Natural killer cell treated with Interleukin-12 subunit alpha and Interleukin-12 subunit beta and Interleukin-15 and Interleukin-18, amount 100 ng/mL, for 72 hours (primary cell): ENCODE measurements at places on chromosomes 1 and 21. TPM values are rescaled to one million over a fixed set of nuclear protein-coding genes. Genes with fewer than 3 reads are reported as not detected.

DNA sequence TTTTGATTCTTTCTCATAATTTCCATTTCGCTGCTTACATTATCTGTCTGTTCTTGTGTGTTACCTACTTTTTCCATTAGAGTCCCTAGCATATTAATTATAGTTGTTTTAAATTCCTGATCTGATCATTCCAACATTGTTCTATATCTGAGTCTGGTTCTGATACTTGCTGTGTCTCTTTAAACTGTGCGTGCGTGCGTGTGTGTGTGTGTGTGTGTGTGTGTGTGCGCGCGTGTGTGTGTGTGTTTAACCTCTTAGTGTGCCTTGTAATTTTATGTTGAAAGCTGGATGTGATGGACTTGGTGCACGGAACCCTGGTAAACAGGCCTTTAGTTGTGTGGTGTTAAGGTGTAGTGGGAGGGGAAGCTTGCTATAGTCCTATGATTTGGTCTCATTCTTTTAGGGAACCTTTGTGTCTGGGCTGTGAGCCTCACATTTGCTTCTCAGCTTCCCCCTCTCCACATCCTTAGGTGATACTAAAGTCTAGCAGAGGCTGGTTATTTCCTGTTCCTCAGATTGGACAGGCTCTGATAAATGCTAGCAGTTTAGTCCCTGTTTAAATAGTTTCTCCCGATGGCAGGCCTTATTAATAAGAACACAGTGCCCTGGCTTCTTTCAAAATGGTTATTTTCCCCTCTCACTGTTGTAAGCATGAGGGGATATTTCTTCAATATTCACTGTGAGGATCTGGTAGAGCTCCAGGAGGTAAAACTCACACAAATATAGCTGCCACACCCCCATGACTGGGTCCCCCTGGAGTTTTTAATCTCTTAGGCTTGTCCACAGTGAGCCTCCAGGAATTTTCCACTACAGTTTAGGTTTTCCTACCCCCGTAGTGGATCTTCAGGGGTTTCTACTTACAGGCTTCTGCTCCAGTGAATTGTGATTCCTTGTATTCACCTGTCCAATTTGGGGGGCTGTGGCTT is 118.3 kb downstream of the GALNT2 start:
- no peak for DNase-seq

- DNase-seq = no peak
These were observed 7.8 kb upstream of the CDK18 start for GRCh38 chr1:205496661-205497060.

DNA sequence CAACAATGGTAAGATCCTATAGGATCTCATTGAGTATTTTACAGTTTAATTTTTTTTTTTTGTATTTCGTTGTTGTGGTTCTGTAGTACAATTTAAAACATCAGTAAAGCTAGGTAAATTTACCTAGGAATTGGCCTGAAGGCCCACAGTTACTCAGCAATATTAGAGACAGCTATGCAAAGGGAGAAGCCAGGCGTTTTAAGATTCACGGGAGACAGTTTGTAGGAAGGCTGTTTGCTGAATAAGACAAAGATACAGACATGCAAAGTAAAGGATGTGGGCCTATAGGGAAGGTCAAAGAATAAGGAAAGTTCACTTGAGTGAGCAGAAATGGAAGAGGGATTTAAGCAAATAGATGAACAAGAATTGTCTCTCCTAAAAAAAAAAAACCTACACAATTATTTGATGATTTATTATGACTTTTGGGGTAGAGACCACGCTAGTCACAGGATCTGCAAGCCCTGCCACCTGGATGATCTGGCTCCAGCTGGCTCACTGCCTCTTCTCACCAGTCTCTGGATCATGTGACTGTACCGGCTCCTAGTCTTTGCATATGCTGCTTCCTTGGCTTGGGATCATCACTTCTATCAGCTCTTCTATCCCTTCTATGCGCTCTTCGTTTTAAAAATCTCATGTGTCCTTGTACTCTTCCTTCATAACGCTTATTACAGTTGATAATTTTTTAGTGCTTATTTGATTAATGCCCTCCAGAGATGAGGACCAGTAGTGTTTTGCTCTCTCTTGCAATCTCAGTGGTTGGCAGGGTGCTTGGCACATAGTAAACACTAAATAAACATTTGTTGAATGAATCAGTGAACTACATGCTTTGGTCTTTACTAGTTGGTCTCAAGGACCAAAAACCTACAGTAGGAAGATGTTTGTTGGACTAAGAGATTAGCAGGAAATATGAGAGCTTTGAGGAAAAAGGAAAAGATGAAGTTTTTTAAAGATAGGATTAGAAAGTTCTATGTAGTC is 14.1 kb downstream of the DYRK1A start:
- DNase-seq = no peak

- DNase-seq = no peak
These were observed 11.5 kb downstream of the MCOLN2 start for GRCh38 chr1:84985365-84985764.

GRCh38 chr1:226360106-226360746 is 47.7 kb downstream of the PARP1 start:
- no peak for DNase-seq

DNA sequence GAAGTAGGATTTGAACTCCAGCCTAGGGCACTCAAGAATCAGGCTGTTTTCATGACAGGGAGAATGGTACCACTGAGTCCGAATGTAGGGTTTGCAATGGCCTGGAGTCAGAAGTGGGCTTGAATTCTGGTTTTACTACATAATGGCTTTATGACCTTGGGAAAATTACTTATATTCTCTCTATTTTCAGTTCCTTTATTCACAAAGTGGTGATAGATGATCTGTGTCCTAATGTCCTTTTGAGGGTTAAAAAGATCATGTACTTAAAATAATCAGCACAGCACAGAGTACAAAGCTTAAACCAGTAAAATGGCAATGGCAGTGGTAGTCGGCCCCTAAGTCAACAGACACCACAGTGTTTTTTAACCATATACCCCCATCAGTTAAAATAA is 63.7 kb upstream of the HOOK1 start:
- DNase-seq = no peak

- peak; percentile 88 for DNase-seq
These were observed 50.4 kb downstream of the TENT5C start for GRCh38 chr1:117656202-117656641.

- no peak for DNase-seq
These were observed 37.1 kb upstream of the SOD1 start for GRCh38 chr21:31622397-31622796.

DNA sequence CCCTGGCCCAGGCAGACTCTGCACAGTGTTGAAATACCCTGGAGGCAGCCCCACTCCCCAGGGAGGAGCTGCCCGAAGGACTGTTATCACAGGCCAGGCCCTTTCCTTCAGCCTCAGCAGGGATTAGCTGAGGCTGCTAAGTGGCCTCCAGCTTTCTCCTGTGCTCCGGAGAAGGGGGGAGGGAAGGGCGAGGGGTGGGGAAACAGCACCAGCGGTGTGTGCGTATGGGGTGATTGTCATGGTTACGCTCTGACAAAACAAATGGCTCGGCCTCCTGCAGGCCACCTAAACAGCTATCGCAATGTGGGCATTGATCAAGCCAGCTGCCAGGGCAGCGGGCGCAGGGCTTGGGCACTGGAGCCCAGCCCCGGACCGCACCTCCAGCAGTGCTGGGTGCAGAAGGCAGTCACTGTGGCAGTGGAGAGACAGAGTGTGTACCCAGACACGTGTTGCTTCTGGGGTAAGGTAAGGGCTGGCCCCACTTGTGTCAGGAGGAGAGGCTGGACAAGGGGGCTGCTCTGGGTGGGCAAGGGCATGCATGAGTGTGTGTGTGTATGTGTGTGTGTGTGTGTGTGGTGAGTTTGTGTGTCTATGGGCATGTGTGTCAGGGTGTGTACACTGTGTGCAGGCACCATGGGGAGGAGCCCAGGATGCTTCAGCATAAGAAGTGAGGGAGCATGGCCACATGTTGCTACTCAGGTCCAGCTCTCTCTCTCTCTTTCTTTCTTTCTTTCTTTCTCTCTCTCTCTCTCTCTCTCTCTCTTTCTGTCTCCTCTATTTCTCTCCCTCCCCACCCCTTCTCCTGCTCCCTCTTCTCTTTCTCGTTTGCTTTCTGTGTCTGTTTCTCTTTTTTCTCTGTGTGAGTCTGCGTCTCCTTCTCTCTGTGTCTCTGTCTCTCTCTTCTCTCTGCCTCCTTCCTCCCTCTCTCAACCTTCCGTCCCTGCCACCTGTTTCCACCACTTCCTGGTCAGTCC is at the start of gene VWA5B1:
Gene VWA5B1, plus strand, starts transcription at position 252 of the 974 bp plus-strand sequence. CDS start 19,727 bp downstream, outside the sequence.
- no peak for DNase-seq

- no peak for DNase-seq
These were observed 46.0 kb downstream of the RPL5 start for GRCh38 chr1:92877792-92878191.

DNA sequence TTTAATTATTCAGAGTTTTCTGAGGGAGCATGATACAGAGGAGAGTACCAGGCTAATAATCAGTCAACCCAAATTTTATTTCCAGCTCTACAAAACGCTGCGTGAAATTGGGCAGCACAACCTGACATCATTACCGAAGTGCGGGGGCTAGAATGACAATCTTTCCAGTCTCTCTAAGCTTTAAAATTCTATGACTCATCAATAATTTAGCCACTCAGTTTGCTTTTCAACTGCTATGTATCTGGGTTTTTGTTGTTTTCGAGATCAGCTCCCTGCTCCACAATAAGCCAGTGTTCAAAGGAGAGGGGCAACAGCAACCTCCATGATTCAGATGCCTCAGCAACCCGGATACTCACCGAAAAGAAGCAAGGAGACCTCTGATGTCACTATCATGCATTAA is 13.9 kb downstream of the SORT1 start:
- no peak for DNase-seq

DNA sequence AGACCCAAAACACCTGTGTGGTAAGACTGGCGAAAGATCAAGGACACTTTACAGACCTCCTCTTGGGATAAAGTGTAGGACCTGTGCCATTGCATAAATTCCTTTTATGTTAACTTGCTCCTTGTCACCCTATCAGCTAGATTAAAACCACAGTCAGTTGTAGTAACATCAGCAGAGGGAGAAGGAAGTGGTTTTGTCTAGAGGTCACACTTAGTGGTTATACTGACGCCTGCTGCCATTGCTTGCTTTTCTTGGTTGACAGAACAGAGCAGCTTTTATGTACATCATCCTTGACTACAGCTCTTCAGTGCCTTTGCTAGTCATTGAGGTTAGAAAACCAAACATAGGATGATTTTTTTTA is 101.4 kb downstream of the PBX1 start:
- peak; percentile 77 for DNase-seq

GRCh38 chr1:185735701-185736064 is 1.5 kb downstream of the HMCN1 start:
- DNase-seq = no peak

GRCh38 chr1:228013935-228014930 is 7.4 kb downstream of the WNT3A start:
- DNase-seq = peak; percentile 54

GRCh38 chr1:241591317-241591716 is 48.9 kb downstream of the CHML start:
- DNase-seq = no peak

DNA sequence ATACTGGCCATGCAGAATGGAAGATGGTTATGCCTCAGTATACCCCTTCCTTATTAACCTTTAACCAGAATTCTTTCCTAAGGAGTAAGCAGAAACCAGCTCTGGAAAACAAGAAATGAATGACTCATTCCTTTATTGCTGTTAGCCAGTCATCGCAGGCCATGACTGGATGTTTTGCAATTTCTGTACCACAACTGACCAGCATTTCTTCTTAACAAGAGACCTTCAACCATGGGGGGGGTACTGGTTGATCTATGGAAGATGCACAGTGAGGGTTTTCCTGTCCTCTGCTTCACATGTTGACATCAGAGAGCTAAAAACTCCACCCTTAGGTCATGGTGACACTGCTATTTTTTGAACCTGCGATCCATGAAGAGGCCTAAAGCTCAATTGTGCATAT is 28.0 kb upstream of the RNF2 start:
- no peak for DNase-seq

DNA sequence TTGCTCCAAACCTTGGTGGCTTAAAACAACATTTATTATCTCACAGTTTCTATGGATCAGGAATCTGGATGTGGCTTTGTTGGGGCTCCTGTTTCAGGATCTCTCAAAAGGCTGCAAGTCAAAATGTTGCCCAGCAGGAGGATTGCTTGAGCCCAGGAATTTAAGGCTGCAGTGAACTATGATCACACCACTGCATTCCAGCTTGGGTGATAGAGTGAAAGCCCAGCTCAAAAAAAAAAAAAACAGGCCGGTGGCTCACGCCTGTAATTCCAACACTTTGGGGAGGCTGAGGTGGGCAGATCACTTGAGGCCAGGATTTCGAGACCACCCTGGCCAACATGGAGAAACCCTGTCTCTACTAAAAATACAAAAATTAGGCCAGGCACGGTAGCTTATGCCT is 30.0 kb downstream of the BCAS2 start:
- DNase-seq = no peak

DNA sequence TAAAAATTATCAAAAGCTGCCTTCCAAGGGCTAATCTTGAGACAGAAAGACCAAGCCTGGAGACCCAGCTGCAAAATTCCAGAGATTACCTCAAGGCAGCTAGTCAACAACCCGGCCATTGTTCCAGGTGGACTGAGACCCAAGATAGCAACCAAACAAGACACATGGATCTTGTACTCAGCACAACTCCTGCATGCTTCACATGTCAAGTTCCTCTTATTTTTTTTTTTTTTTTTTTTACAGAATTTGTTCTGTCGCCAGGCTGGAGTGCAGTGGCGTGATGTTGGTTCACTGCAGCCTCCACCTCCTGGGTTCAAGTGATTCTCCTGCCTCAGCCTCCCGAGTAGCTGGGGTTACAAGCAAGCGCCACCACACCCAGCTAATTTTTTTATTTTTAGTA is 40.1 kb downstream of the CD2 start:
- no peak for DNase-seq

- DNase-seq = no peak
These were observed 116.6 kb upstream of the PROX1 start for GRCh38 chr1:213871179-213871578.

DNA sequence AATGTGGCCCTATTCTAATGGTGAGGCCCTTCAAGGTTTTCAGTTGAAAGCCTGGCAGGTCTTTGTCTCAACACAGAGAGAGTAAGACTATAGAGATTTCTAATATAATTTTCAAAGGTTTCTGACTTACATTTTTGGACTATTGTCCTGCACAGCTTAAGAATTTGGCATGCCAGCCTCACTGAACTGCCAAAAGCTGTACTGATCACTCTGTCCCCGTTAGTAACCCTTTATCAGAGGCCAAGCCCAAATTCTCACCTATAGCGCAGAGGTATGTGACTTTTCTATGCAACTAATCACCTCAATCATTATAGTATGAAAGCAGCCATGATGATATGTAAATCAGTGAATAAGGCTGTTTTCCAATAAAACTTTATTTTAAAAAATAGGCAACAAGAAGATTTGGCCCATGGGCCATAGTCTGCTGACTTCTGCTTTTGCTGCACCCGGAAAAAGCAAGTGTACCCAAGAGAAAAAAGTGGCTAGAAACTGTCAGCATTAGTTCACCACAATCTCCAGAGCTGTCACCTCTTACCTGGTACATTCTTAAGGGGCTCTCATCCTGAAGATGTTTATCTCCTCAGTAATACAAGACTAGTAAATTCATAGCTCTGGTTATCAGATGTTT is 85.4 kb downstream of the PIGK start:
- no peak for DNase-seq

The TOMM40L gene
- 25.9 TPM for total RNA-seq

The LIPI gene
- total RNA-seq = not detected

The DMBX1 gene
- total RNA-seq = 0.26 TPM

The LCE3E gene
- not detected for total RNA-seq

The NUDT4B gene
- 2.4 TPM for total RNA-seq

The OR14K1 gene
- total RNA-seq = not detected

The SLC5A9 gene
- total RNA-seq = not detected

The OR2AK2 gene
- total RNA-seq = not detected

The ADAMTS5 gene
- total RNA-seq = not detected
